ENCODE measurements at places on chromosomes 6 and 20. TPM values are rescaled to one million over a fixed set of nuclear protein-coding genes. Genes with fewer than 3 reads are reported as not detected.

The TCP11 gene
- not detected for total RNA-seq

DNA sequence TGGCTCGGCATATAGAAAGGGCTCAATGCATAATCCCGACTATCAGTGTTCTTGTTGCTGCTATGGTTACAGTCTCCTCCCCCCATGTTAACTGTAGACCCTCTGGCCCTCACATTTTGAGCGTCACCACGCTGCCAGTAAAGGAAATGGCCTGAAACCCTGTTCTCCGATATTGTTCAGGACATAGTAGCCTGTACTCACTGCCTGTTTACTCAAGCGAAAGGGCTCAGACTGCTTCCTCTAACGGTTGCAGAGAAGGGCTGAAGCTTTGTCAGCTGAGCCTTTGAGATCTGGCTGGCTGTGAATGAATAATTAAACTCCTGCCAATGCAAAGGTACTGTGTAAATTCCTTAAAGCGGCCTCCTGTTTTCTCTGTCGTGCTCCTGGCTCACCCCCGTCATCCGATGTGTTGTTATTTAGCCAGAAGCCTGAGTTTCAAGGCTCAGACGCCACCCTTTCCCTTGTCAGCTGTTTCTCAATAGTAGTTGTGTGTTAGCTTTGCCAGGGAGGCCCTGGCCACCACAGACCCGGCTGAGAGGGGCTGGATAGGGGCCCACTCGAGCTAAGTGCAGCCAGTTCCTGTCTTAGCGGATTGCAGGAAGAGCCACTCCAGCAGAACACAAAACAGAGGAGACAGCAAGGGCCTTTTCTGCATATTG is 31.2 kb upstream of the RALGAPA2 start:
- no peak for DNase-seq

GRCh38 chr6:74570044-74570443 is 635.8 kb downstream of the COL12A1 start:
- no peak for DNase-seq

The SIRPD gene
- total RNA-seq: not detected

All from mammary epithelial cell (primary cell).